CD4-positive, alpha-beta T cell (primary cell): ENCODE measurements at places on chromosomes 1 and 21.

- no peak for DNase-seq
These were observed 418.6 kb upstream of the PROX1 start for GRCh38 chr1:213568929-213569815.

DNA sequence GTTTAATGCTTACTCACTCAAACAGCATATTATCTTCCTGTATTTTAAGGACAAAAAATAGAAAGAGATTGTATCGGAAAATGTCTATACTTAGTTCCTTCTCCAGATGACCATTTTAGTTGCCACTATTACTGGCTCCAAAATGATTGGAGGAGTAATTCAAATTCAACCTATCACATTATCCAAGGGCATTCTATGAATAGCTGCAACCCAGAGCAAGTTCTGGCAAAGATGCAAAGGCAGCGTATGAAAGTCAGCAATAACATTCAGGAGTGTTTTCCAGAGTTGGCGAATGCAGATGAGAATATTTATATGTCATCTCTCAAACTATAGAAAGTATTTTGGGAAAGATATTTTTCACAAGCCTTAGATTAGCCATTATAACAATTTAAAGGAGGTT lies 389.8 kb upstream of the ADGRL2 start:
- DNase-seq = no peak

- no peak for DNase-seq
These were observed 47.0 kb upstream of the KDM4A start for GRCh38 chr1:43602990-43603389.

DNA sequence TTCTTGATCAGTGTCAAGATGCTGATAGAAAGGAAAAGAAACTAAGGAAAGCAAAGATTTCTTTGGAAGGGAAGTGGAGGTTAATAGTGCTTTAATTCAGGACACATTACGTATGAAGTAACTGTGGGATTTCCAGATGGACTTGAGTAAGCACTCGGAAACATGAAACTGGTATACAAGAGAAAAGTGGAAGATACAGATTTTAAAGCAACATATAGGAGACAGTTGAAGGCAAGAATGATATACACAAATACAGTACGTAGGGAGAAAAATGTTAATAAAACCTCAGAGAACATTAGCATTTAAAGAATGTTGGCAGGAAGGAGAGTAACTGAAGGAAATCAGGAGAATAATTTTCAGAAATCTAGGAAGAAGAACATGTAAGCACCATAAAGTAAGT lies 730.9 kb upstream of the ADGRL2 start:
- no peak for DNase-seq

DNA sequence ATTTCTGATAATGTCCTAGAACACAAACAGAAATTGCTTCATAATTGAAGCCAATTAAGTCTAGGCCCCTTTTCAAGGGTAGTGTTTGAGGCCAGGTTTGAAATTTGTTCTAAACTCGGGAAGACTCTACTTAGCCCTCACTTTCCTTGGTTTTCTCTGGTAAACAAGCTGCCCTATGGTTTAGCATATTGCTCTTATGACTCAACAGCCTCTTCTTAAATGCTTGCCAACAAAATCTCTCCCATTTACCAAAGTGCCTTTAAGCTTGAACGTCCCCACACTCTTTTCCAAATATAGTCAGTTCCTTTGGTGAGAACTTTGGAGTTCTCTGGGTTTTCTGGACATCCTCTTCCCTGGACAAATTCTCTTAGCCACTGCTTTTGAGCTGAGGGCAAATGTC lies 5.8 kb upstream of the LCE6A start:
- DNase-seq = no peak

GRCh38 chr1:12434174-12434573 lies 183.8 kb downstream of the DHRS3 start:
- peak; percentile 66 for DNase-seq

GRCh38 chr1:44425341-44426082 lies 20.5 kb downstream of the RNF220 start:
- DNase-seq = no peak

DNA sequence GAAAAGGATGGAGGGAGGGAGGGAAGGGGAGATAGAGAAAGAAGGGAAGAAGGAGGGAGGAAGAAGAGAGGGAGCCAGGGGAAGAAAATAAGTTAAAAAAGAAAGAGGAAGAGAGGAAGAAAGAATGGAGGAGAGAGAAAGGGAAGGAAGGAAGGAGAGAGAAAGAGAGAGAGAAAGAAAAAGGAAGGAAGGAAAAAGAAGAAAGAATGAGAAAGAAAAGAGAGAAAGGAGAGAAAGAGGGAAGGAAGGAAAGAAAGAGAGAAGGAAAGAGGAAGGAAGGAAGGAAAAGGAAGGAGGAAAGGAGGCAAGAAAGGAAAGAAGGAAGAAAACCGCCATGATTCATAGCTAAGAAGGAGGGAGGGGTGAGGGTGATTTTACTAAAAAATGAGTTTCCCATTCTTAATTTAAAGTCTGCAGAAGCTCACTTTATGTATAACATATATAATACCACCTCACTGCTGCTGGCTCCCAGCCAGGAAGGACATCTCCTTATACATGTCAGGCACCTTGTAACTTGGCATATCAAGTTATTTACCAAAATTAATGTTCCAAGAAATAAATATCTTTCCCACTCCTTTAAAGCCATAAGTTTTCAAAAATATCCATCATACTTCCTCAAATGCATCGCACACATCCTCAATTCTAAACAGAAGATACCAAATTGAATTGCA lies 46.0 kb upstream of the OLIG2 start:
- no peak for DNase-seq

- DNase-seq = peak; percentile 75
These were observed 231.8 kb upstream of the IRF2BP2 start for GRCh38 chr1:234841710-234842231.

GRCh38 chr21:29671728-29672127 lies 268.1 kb downstream of the GRIK1 start:
- no peak for DNase-seq

- no peak for DNase-seq
These were observed 48.4 kb upstream of the ZBTB18 start for GRCh38 chr1:244002721-244003120.
